ENCODE measurements at places on chromosomes 12 and 14.

DNA sequence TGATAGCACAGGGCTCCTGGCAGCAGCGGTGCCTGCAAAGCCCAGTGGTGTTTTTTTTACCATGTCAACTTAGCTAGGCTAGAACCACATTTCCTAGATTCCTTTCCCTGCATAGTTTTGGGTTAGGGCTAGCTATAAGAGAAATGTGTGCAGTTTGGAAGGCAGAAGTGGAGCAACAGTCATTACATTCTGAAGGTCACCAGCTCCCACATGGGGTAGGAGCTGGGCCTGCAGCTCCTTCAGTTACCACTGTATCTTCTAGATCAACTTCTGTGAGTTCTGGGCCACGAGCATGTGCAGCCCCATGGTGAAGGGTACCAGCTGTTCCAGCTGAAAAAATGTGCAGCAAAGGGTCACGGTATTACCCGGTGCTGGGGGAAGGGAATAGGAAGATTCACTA, 2.3 kb upstream of the SLC25A3 start:
- peak; percentile 45 for DNase-seq

DNA sequence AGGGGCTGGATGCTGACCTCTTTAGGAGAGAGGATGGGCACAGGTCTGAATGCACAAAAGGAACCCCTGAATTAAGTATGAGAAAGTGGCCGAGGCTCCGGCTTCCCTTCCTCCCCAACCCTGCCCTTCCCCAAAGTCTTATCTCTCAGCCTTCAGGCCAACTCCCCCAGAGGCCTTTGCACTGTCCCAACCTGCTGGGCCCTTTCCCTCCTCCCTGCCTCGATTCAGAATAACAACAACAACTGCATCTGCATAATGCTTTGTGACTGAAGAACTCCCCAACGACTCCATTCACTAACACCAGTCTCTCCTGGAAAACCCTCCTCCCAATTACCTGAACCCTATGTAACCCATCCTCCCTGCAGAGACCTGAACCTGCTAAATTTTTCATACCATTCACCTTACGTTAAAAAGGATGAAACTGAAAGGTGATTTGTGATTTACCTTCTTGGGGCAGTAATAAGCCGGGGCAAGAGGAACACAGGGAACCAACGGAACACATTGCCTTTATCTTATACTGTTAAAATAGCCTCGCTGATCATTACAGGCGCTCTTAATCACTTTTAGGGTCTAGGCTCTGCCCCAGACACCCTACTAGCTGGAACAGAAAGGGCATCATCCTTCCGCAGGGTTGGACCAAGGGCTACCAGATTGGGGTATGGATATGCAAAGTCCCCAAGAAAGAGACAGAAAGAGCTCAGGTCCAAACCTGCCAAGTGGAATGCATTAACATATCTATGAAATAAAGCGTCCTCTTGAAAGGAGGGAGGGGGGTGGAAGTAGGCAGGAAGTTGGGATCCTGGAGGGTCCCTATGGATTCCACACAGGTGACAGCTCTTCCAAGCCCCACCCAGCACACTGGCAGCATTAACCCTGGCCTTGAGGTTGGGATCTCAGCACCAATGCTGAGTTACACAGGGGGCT, 24.2 kb upstream of the FOXN3 start:
- DNase-seq, result no peak

- DNase-seq, result no peak
These were observed 454.1 kb upstream of the FLRT2 start for GRCh38 chr14:85075694-85076476.

- DNase-seq, result no peak
These were observed 8.7 kb downstream of the BCAT1 start for GRCh38 chr12:24940157-24940556.

- no peak for DNase-seq
These were observed 428.3 kb downstream of the DIO2 start for GRCh38 chr14:79783041-79783440.

- no peak for DNase-seq
These were observed 65.8 kb upstream of the DACT1 start for GRCh38 chr14:58571769-58572472.

- DNase-seq, result no peak
These were observed 108.6 kb upstream of the FLRT2 start for GRCh38 chr14:85421186-85421877.

DNA sequence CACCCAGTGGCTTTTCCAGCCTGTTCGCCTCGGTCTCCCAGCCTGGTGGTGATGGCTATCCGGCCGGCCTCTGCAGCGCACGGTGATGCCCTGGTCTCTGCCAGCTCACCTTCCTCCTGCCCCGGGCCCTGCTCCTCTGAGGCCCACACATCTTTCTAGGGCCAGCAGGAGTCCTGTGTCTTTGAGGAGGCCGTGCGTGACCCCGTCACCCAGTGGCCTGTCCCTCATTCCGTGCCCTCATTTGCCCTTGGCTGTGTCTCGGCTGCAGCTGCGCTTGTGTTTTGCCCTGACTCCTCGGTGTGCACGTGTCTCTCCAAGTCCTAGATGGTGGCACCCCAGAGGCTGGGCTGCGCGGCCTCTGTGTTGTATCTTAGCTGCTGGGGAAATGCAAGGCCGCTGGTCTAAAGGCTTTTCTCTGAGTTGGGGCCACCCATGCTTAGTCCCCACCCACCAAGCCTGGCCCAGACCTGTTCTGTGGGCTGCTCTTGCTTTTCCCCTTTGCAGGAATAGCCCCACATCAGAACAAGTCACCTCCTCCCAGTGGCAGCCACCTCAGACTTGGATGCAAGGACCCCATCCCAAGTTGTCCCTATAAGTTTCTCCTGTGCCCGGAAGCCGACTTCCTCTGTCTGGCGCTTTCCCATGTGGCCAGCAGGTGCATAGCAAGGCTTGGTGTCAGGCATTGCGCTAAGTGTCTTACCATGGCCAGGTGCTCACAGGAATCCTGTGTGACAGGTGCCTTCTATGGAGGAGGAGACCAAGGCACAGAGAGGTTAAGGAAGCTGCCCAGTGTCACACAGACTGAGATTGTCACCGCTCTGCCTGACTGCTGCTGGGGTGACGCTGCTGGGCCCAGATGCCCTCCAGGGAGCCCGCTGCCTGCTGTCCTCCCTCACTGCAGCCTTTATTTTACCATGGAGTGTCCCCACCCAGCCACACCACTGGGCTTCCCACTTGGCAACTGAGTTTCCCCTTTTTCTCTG, 64.5 kb downstream of the TSPAN9 start:
- no peak for DNase-seq

GRCh38 chr14:100341301-100342031, 18.3 kb downstream of the SLC25A47 start:
- peak; percentile 48 for DNase-seq

DNA sequence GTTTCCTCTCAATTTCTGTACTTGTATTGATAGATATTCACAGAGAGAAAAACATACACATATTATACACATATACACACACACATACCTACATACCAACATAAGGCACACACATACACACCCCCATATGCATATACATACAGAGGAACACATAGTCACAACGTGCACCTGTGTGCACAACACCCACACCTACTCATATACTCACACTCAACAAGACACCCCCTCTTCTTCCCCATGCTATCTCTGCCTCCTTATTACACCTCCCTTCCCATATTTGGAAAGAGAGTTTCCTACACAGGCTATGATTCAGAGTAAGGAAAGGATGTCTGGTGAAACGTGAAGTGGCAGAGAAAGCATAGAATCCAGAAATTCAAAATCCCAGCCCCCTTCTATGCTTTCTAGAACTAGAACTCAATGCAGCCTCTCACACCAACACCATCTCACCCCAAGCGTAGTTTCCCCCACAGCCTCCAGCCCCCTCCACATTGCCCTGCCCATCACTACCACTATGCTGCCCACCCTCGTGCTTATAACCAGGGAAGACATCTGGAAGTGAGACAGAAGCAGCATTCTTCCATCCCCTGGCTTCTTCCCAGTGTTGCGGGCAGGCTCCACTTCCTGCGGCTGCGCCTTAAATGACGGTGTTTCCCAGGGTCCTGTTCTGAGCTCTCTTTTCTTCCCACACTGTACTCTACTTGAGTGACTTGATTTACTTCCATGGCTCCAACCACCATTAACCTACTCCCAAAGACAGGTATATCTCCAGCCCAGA, 2.4 kb downstream of the RNASE8 start:
- DNase-seq, result no peak

- no peak for DNase-seq
These were observed 176.0 kb downstream of the KIF26A start for GRCh38 chr14:104314251-104314941.

DNA sequence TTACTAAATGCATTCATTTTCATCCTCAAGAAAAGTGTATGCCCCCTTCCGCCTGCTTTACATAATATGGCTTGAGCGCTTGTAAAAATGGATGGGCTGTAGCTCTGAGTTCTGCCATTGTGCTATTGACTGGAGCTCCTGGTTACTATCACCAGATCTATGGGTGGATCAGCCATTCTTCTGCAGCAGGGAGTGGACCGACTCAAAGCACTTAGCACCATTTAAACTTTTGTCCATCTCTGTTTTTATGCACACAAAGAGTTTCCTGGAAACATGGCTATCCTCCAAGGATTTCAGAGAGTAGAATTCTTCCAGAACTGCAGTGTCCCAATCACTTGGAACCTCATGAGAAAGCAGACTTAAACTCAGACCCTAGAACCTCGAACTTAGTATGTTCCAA, 4.5 kb upstream of the NUMB start:
- no peak for DNase-seq

DNA sequence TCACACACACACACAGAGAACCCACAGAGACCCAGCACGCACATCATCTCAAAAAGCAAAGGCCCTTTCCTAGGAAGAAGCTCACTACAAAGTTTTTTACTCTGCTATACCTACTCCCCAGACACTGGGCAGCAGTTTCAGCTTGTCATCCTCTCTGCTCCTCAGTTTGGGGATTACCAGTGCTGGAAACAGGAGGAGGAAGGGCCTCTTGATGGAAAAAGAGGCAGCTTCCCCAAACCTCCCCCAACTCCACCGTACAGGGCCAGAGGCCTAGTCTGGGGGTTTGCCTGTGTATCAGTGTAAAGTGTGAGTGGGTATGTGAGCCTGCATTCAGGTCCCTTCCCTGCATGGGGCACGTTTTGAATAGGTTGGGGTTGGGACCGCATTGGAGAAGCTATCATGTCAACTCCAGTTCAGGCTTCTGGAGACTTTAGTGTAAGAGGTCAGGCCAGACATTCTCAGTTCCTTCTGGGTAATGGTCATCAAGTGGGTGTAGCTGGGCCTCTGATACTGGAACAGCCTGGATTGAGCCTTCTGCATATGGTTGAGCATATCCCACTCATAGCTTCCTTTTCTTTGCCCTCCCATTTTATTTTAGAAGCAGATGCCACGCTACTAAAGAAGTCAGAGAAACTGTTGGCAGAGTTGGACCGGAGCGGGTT, 1.2 kb downstream of the REM2 start:
- no peak for DNase-seq

GRCh38 chr14:50756300-50756699, 74.7 kb downstream of the NIN start:
- DNase-seq, result peak; percentile 48

GRCh38 chr14:67994531-67994930, 175.0 kb downstream of the RAD51B start:
- DNase-seq, result no peak

- DNase-seq, result no peak
These were observed 31.7 kb downstream of the GRIP1 start for GRCh38 chr12:66647034-66647691.

- DNase-seq, result no peak
These were observed 54.1 kb downstream of the MAP1LC3B2 start for GRCh38 chr12:116613256-116613655.

GRCh38 chr12:99979471-99979870, 5.3 kb downstream of the ANKS1B start:
- no peak for DNase-seq

- no peak for DNase-seq
These were observed 14.9 kb downstream of the SLC35E3 start for GRCh38 chr12:68760806-68761441.

- no peak for DNase-seq
These were observed 114.3 kb downstream of the ADCK1 start for GRCh38 chr14:77914073-77914721.

DNA sequence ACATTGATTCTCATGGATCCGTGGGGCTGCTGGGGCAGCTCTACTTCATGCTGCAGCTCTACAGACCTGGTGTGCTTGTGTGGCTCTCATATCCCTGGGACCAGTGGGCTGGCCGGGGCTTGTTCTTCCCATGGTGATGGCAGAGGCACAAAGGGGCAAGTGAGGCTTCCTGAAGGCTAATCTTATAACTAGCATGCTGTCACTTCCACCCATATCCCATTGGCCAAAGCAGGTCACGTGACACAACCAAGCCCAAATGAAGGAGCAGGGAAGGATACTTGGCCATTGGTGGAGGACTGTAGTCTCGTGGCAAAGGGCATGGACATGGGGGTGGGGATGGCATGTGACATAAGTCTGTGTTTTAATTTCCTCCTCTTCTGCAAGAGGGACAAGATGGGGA, 9.9 kb downstream of the PLBD2 start:
- no peak for DNase-seq

DNA sequence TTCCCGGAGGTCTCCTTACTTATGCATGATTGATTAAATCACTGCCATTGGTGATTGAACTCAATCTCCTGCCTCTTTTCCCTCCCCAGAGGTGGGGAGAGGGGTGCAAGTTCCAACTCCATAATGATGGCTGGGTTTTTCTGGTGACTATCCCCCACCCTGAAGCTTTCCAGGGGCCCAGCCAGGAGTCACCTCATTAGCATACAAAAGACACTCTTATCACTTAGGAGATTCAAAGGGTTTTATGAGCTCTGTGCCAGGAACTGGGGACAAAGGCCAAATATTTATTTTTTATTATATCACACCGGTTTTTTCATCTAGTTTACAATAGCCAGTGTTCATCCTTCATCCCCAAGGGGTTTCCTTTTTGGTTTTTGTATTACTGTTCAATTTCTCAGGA, 300.7 kb downstream of the ETNK1 start:
- no peak for DNase-seq

DNA sequence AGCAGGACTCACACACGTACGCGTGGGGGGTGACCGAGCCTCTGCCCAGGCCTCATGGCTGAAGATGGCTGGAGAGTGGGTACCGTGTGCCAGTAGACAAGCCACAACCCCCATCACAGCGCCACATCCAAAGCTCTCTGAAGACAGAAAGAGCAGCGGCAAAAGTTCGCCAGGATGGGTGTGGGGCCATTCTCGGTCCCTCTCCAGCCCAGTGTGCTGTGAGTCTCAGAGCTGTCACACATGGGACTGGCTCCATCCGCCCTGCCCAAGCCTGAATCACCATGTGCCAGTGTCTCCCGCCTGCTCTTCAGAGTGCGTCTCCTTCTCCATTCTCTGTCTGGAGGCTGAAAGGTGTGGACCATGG, 5.7 kb downstream of the TMEM179 start:
- DNase-seq, result no peak

DNA sequence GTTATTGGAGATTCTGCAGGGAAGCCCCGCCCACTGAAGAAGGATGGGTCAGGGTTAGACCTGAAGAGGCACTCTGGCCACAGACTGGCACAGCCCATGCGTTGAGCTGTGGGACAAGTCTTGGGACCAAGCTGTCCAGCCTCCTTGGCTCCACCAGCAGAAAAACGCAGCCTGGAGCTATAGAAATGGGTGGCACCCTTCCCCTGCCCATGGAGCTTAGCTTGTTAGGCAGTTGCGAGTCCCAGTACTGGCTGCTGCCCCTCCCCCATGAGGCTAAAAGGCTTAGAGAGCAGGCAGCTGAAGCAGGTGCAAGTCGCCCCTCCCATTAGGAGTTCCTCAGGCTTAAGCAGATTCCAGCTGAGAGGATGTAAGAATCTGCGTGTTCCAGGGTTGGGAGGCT, 1124.0 kb upstream of the TMEM132C start:
- DNase-seq, result no peak

Measured in NAMALWA (cell line).